Eye (tissue), 1 donor: ENCODE measurements at places on chromosomes 6 and 20.

DNA sequence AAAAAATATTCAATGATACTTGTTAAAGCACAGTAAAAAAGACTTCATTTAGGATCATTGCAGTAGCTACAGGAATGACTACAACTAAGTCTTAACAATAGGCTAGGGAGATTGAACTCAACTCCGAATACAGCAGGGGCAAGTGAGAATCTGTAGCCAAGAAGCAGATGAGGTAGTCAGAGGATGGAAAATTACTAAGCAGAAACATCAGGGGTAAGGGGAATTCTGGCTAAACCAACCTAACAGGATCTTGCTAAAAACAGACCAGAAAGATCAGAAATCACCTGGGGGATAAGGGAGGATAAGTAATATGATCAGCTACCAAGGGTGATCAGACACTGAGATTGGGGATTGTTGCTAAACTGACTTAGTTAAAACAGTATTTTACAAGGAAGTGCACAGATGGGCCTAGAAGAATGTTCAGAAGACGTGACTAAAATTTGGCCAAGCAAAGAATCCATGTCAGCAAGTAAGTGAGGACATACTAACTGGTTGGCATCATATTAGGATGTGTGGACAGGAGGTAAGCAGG is 217.5 kb downstream of the TENT5A start:
- no peak for DNase-seq

DNA sequence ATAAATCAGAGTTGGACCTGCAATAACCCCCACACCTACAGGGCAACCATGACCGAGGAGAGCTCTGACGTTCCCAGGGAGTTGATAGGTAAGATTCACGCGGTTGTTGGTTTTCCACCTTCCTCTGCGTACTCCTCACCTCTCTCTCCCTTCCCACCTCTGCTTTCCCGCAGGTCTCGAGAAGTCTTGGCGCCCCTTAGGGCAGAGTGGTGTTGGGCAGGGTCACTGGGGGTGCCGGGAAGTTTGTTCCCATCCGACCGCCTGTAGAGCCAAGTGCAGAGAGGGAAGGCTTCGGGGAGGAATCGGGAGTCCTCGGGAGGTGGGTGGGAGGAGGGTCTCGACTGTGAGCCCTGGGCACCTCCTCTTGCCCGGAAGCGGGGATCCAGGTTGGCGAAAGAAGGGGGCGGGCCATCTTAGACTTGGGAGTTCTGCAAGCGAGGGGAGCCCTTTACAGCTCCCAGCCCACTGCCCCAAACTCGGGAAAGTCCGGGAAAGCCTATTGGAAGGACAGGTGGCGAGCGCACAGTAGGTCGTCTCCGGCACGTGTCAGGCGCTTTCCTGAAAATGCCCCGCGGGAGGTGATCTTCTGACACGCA is 672 bp downstream of the CARMIL1 start:
- no peak for DNase-seq

DNA sequence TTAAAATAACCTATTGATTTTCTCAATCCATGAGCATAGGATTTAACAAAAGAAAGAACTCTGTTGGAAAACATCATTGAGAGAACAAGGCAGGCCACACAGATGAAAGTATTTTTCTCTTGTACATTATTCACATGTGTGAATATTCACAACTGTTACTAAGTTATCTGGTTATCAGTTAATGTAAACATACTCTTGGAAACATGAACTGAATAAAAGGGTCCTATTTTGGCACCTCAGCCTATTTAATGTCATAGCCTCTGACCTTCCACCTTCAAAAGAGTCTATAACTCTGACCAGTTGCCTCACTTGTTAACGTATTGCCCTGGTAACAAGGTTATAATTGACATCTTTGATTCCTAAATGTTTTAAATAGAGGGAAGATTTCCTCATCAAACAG is 8.1 kb downstream of the SYCP2 start:
- no peak for DNase-seq

- no peak for DNase-seq
These were observed 12.5 kb downstream of the OTOR start for GRCh38 chr20:16760431-16761304.

DNA sequence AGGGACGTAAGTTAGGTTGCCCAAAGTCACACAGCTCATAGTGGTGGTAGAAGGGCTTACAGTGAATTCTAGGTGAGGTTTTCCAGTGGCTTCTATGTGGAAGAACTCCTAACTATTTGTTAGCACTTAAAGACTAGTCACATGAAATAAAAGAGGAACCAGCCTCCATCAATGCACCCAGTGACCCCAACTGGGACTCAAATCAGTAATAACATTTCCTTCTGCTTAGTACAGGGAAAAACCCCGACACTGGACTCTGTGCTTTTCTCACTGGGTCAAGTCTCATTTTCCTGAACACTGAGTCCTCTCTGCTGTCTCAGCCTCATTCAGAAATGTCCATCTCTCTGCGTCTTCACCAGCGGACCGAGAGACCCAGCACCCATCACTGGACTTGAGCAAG is 89.2 kb downstream of the SLC22A23 start:
- DNase-seq = no peak

DNA sequence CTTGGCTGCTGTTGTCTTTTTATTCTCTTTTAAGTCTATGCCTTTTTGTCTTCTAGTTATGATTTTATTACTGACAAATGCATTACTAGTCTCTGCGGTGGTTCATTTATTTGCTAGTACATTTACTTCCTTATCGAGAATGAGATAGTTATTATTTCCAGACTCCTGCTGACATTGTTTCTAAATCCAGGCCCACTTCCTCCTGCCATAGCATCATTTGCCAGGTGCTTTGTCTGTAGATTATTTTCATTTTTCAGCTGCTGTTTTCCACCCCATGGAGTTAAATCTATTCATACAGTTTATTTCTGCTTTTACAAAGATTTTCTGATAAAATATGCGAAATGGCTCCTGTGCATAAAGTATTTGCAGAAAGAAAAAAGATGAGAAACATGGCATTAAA is 459.7 kb downstream of the MMUT start:
- DNase-seq = no peak
